ENCODE measurements at places on chromosomes 3 and 15. TPM values are rescaled to one million over a fixed set of nuclear protein-coding genes. Genes with fewer than 3 reads are reported as not detected.

PLA1A gene
- 16.5 TPM for total RNA-seq

MCF2L2 gene
- 0.59 TPM for total RNA-seq

NAA80 gene
- total RNA-seq = 22.0 TPM

DNA sequence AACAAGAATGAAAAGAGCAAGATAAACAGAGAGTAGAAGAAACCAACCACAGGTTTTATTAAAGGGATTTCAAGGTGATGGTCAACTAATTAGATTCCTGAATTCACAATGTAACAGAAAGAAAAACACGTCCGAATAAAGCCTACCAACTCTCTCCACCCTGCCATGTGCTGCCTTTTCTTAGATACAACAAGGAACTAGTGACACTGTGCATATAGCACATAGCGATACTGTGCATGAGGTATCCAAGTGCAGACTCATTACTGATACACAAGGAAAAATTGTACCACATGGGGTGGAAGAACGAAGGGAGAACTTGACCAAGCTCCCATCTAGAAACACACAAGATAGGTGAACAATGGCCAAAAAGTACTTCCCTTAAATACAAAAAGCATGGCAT lies 154.6 kb downstream of the MAGI1 start:
- H3K4me3 ChIP-seq = no peak overlapping the region
- no peaks in the 10 kb centered on the region for H3K27me3 ChIP-seq
- no peak for DNase-seq
- peak overlapping the region; percentile 8 for H3K27ac ChIP-seq
- no peaks in the 10 kb centered on the region for H3K4me1 ChIP-seq

DNA sequence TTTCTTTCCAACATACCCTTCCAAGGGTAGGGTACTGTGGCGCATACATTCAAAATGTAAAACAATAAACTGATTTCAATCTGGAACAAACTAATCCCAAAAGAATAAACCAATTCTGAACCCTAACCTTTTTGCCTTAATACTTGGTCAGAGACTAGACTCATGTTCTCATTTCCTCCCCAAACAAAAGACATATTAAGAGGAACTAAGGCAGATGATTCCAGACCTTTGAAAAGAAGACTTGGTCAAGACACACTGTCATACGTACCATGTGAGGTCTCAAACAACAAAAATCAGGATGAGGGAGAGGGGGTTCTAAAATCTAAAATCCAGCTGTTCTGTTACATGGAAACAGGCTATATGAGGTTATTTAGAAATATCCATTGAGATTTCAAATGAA lies 102.1 kb downstream of the RFTN1 start:
- no peak overlapping the region for H3K27ac ChIP-seq
- no peak for DNase-seq
- no peaks in the 10 kb centered on the region for H3K27me3 ChIP-seq
- no peaks in the 10 kb centered on the region for H3K36me3 ChIP-seq
- H3K4me3 ChIP-seq = no peak overlapping the region

DNA sequence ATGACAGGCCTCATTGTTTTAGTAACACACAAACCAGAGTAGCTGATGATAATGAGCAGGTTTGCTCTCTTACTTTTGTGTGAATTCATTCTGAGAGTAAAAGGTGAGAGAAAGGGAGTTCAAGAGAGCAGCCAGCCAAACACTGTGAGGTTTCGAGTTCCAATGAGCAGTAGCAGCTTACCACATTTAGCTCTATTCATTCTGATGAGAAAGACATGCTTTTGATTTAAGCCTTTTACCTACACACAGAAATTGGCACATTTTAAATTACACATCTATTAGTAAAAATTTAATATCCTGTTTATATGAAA lies 28.0 kb downstream of the GLDN start:
- DNase-seq = no peak
- H3K4me3 ChIP-seq = no peak overlapping the region

Data from uterus (tissue), 4 donors.